ENCODE measurements at places on chromosomes 7 and 10.

DNA sequence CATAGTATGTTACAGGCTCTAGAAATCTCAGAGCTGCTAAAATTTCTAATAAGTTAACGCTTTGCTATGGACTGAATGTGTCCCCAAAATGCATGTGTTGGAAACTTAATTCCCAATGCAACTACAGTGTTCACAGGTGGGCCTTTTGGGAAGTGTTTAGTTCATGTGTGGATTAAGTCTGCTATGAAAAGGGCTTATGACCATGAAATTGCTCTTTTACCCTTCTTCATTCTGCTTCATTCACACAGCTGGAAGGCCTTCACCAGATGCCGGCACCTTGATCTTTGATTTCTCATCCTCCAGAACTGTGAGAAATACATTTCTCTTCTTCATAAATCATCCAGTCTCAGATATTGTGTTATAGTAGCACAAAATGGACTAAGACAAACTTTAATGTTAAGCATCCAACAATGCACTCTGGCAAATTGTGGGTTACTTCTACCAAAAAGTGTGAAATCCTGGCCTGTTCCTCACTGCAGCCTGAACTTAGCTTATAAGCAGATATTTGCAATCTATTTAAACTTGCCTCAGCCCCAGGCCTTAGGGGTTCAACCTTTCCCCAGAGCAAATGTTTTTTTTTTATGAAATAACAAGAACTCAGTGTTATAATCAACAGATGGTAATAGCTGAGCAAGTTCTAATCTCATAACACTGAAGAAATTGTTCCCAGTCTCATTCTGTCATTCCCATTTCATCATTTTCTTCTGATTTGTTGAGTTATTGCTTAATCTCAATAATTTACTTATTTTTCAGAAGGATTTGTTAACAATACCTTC, 523.6 kb downstream of the KIF20B start:
- DNase-seq, result no peak

DNA sequence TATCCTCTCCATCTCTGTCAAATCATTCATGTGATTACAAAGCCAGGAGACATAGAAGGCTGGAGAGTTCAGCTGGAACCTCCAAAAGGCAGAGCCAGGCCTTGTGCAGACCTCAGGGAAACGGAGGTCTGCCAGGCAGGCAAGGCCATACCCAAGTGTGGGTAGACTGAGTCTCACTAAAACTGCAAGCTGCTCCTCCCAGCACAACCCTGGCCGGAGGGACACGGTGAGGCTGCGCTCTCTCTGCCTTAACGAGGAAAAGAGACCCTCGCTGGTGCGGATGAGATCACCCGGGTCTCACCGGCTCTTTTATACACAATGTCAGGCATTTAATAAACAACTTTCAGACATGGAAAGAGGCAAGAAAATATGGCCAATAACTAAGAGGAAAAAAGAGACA, 66.1 kb upstream of the INPP5A start:
- no peak for DNase-seq

- no peak for DNase-seq
Measured at GRCh38 chr10:32210306-32211045, 136.5 kb downstream of the EPC1 start.

- no peak for DNase-seq
Measured at GRCh38 chr10:91756286-91756685, 41.9 kb upstream of the TNKS2 start.

GRCh38 chr7:150979713-150980390, 1.7 kb upstream of the KCNH2 start:
- no peak for DNase-seq

GRCh38 chr10:70115948-70116682, 16.5 kb downstream of the AIFM2 start:
- DNase-seq, result no peak

- DNase-seq, result no peak
Measured at GRCh38 chr7:132980402-132980801, 101.5 kb downstream of the CHCHD3 start.

- no peak for DNase-seq
Measured at GRCh38 chr7:33193308-33193864, 64.0 kb downstream of the BBS9 start.

GRCh38 chr7:88628363-88629085, 131.0 kb upstream of the ZNF804B start:
- no peak for DNase-seq

GRCh38 chr7:93921186-93921585, 349 bp upstream of the GNG11 start:
- DNase-seq, result no peak

DNA sequence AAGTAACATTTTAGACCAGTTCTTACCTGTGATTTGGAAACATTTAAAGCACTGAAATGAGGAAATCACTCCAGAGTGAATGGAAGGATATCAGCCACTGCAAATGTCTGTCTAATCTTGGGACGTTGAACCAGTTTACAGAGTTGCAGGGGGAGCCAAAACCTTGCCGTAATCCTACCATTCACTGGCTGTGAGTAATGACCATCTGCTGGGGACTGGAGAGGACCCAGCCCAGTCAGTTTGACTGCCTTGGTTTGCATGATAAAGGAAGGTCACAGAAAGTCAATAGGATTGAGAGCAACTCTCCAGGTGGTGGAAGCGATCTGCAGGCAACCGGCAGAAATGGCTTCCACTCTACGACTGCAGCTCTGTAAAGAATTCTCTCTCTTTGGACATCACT, 167.2 kb downstream of the AKR1D1 start:
- DNase-seq, result no peak

- DNase-seq, result no peak
Measured at GRCh38 chr7:40780460-40780859, 645.7 kb downstream of the SUGCT start.
